ENCODE measurements at places on chromosomes 16 and 17.

GRCh38 chr16:49899991-49900695 is 44.2 kb upstream of the ZNF423 start:
- H3K36me3 ChIP-seq, result no peaks in the 10 kb centered on the region
- no peaks in the 10 kb centered on the region for H3K4me1 ChIP-seq
- no peaks in the 10 kb centered on the region for H3K27me3 ChIP-seq
- DNase-seq, result no peak

DNA sequence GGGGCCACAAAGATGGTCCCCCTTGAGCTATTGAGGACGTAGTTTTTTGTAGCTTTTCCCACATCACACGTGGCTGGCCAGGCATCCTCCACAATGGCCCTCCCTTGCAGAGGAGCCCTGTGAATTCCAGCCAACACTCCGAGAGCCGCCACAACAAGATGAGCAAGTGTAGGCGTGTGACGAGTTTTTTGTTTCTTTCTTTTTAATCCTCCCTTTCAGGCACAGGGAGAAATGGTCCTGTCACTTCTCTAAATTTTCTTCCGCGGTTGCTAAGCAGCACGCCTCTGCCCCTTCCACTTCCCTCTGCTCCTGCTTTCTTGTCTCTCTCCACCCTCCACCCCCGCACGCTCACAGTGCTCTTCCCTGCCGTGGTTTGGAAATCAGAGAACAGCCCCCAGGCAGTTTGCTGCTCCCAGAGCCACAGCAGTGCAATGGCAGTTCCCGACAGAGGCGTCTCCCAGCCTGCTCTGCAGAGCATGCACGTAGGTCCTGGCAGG is 68.0 kb upstream of the MRTFB start:
- H3K27me3 ChIP-seq, result peaks cover 31% of the 10 kb centered on the region
- DNase-seq, result no peak
- peaks cover 19% of the 10 kb centered on the region for H3K4me1 ChIP-seq
- H3K36me3 ChIP-seq, result no peaks in the 10 kb centered on the region
- H3K4me3 ChIP-seq, result no peak overlapping the region

DNA sequence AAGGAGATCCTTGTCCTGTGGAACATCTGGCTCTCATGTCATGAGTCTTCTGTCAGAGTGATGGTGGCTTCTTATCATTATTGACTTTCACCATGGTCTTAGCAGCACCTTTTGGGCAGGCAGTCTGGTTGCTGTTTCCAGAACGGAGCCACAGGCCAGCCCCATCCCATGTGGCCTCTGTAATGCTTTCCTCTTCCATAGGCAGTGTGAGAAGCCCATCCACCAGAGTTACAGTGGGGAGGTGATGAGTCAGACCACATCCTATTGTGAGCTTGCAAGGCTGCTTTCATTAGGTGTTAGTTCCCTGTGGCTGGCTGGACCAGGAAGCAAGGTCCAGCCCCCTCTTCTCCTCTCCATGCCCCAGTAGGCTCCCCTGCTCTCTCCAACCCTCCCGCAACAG is 30.8 kb upstream of the SPACA3 start:
- H3K4me1 ChIP-seq, result no peaks in the 10 kb centered on the region
- H3K27ac ChIP-seq, result no peak overlapping the region
- H3K36me3 ChIP-seq, result no peaks in the 10 kb centered on the region
- DNase-seq, result no peak
- peaks cover 60% of the 10 kb centered on the region for H3K27me3 ChIP-seq
- H3K4me3 ChIP-seq, result no peak overlapping the region

- H3K4me1 ChIP-seq, result peaks cover 6% of the 10 kb centered on the region
- DNase-seq, result peak; percentile 46
- H3K27ac ChIP-seq, result no peak within 1 kb of the TSS
- no peaks in the 10 kb centered on the region for H3K36me3 ChIP-seq
These were observed at the start of gene HAP1 for GRCh38 chr17:41734139-41734948. Gene HAP1 (minus strand): TSS chr17:41734643. CDS start chr17:41734634, 9 bp downstream.

GRCh38 chr16:85311741-85312140 is 199.5 kb upstream of the CIBAR2 start:
- H3K27me3 ChIP-seq, result no peaks in the 10 kb centered on the region
- H3K36me3 ChIP-seq, result no peaks in the 10 kb centered on the region
- DNase-seq, result no peak

GRCh38 chr16:28156056-28156680 is 55.6 kb downstream of the XPO6 start:
- peak overlapping the region; percentile 77 for H3K27ac ChIP-seq
- H3K36me3 ChIP-seq, result peaks cover 89% of the 10 kb centered on the region
- H3K4me1 ChIP-seq, result peaks cover 57% of the 10 kb centered on the region
- DNase-seq, result no peak

Measured in activated T-cell treated with anti-CD3 and anti-CD28 coated beads, Interleukin-2, amount 50 U/mL, for 24 hours (primary cell).